Gastroesophageal sphincter (tissue), 4 donors: ENCODE measurements at places on chromosomes 1 and 21. TPM values are rescaled to one million over a fixed set of nuclear protein-coding genes. Genes with fewer than 3 reads are reported as not detected.

GRCh38 chr1:165884009-165884689, 56.7 kb downstream of the UCK2 start:
- no peaks in the 10 kb centered on the region for H3K27me3 ChIP-seq
- H3K36me3 ChIP-seq: no peaks in the 10 kb centered on the region
- no peak for ATAC-seq
- peaks cover 10% of the 10 kb centered on the region for H3K4me1 ChIP-seq
- H3K4me3 ChIP-seq: no peak overlapping the region
- H3K27ac ChIP-seq: no peak overlapping the region

- no peak overlapping the region for H3K27ac ChIP-seq
- no peaks in the 10 kb centered on the region for H3K36me3 ChIP-seq
- no peak overlapping the region for H3K4me3 ChIP-seq
These were observed 113.4 kb upstream of the ATP1A1 start for GRCh38 chr1:116259663-116260062.

DNA sequence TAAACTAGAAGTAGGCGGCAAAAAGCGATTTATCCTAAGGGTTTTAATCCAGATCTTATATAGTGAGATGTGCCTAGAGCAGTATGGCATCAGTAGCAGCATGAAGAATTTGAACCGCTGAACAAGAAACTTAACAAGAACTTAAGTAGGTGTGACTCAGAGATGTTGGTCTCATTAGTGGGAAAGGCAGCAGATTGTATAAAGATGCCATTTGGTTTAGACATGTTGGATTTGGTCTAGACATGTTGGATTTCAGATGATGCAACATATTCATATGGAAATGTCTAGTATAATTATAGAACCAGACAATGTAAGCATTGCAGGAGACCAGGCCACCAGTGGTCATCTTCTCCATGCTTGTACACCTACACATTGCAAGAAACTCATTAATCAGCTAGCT, 42.1 kb upstream of the ZP4 start:
- H3K36me3 ChIP-seq: no peaks in the 10 kb centered on the region
- H3K4me1 ChIP-seq: no peaks in the 10 kb centered on the region
- no peak for ATAC-seq
- H3K4me3 ChIP-seq: no peak overlapping the region

DNA sequence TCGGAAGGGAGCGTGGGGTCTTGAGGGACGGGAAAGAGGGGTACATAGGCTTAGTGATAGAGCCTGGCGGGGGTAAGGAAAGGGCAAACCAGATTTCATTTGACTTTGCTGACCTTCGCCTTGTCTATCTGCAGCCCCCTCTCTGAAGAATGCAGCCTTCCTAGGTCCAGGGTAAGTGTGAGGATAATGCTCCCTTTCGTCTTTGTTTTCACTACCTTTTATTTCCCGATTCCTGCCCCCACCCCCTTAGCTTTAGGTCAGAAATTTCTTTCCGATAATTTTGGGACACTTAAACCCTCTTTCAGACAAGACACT, 396 bp downstream of the ATP5PB start:
- peaks cover 34% of the 10 kb centered on the region for H3K36me3 ChIP-seq
- H3K27ac ChIP-seq: peak overlapping the region; percentile 65
- ATAC-seq: no peak
- H3K4me1 ChIP-seq: peaks cover 72% of the 10 kb centered on the region
- peak overlapping the region; percentile 74 for H3K4me3 ChIP-seq

GRCh38 chr1:114216431-114217173, 62.9 kb upstream of the SYT6 start:
- no peak for ATAC-seq
- H3K27me3 ChIP-seq: no peaks in the 10 kb centered on the region
- no peaks in the 10 kb centered on the region for H3K4me1 ChIP-seq
- no peak overlapping the region for H3K27ac ChIP-seq
- H3K4me3 ChIP-seq: no peak overlapping the region

DNA sequence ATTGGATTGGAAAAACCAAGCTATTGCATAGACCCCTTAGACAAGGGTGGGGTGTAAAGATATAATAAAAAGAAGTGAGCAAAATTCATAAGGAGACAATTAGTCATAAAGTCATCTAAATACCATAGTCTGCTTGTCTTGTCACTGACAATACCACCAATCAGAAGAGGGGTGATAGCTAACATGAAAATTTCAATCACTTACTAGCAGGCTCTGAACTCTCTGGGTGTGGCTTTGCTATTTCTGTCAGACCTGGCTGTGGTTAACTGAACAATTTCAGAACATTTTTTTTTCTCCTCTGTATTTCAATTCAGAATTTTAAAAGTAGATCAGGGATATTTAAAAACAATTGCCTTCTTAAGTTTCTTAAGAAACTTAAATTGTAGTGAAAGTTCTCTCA, 158.5 kb upstream of the PRMT6 start:
- H3K27me3 ChIP-seq: no peaks in the 10 kb centered on the region
- ATAC-seq: no peak
- no peak overlapping the region for H3K4me3 ChIP-seq
- no peak overlapping the region for H3K27ac ChIP-seq
- no peaks in the 10 kb centered on the region for H3K36me3 ChIP-seq
- no peaks in the 10 kb centered on the region for H3K4me1 ChIP-seq

- H3K4me1 ChIP-seq: peaks cover 37% of the 10 kb centered on the region
- peak overlapping the region; percentile 54 for H3K27ac ChIP-seq
- ATAC-seq: peak; percentile 11
- H3K36me3 ChIP-seq: peaks cover 49% of the 10 kb centered on the region
- no peaks in the 10 kb centered on the region for H3K27me3 ChIP-seq
These were observed 681 bp downstream of the B4GALT2 start for GRCh38 chr1:43979528-43980254.

DNA sequence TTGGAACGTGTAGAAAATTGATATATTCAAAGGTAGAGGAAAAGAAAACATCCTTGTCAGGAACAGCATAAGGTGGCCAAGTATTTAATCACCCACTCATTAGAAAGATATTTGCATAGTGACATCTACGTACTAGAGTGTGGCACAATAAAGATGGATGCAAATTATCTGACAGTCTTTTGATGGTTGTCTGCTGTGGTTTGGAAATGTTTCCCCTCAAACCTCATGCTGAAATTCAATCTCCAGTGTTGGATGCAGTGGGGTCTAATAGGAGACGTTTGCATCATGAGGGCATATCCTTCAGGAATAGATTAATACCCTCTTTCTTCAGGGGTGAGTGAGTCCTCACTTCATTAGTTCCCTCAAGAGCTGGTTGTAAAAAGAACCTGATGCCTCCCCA, 34.1 kb upstream of the RUNX1 start:
- H3K4me1 ChIP-seq: no peaks in the 10 kb centered on the region
- no peak overlapping the region for H3K4me3 ChIP-seq
- no peaks in the 10 kb centered on the region for H3K36me3 ChIP-seq
- ATAC-seq: no peak
- no peak overlapping the region for H3K27ac ChIP-seq

Gene ATP1A4
- not detected for total RNA-seq
